MG63 (cell line): ENCODE measurements at places on chromosomes 12 and 14. TPM values are rescaled to one million over a fixed set of nuclear protein-coding genes. Genes with fewer than 3 reads are reported as not detected.
A peak's percentile ranks its signal among the peaks of the same experiment; 100 is the strongest.

DNA sequence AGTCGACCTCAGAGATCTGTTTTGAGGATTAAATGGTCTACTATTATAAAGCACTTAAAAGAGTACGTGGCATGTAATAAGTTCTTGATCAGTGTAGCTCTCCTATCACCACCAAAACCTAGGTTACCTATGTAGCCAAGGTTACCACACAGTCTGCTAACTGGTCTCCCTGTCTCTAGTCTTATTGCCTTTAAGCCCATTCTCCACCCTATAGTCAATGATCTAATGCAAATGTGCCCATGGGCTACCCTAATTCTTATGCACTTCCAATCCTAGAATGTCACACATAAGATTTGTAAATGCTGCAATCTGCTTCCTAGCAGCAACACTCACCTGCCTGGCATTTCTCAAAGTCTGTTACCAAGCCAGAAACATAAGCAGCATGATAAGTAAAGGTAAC is 44.9 kb downstream of the C2CD5 start:
- DNase-seq = no peak

- DNase-seq = no peak
Observed at GRCh38 chr12:6845395-6845794, 4.7 kb downstream of the GNB3 start.

DNA sequence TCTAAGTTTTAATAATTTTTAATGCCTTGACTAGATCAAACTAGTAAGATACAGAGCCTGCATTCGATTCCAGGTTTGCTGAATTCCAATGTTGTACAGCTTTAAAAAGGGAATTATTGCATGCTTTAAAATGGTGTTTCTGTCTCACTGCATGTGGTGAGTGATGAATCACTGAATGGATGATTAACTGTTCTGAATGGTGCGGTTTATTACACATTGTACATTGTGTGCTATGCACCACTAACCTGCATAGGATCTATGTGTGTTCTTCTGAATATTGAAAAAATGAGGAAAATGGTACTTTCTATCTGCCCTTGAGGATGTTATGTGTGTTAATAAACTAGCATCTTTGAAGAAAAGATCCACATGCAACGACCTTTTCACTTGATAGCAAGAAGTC is 231.7 kb downstream of the NRXN3 start:
- DNase-seq = no peak

- no peak for DNase-seq
Observed at GRCh38 chr14:43671716-43672485, 835.2 kb downstream of the FSCB start.

GPRC5A gene
- total RNA-seq = 11.0 and 24.5 TPM in 2 replicates

DNA sequence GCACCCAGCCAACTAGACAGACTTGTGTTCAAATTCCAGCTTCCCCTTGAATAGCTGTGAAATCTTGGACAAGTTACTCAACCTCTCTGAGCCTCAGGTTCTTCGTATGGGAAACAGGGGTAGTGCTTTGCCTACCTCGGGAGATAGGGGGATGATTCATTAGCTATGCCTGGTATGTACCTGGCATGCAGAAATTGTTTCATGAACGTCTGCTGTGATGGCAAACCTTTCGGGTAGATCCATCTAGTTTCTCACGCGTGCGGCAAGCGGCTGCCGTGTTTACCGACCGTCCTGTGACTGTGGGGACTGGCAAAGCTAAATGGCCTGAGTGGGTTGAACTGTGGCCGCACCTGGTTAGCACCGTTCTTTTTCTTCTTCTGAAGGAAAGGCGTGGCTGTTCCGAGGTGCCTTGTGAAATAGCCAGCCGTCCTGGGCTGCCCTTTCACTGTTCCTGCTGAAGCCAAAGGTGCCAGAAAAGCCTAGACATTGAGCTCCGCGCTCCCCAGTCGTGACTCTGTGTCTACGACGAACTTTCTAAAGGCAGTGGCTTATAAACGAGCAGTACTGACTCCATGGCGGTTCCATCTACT is 40.6 kb upstream of the MED13L start:
- DNase-seq = no peak

- no peak for DNase-seq
Observed at GRCh38 chr14:55075628-55076175, 24.3 kb downstream of the MAPK1IP1L start.

HOXC4 gene
- 2.3 and 5.2 TPM in 2 replicates for total RNA-seq

ERP27 gene
- not detected in 2 replicates for total RNA-seq

DNA sequence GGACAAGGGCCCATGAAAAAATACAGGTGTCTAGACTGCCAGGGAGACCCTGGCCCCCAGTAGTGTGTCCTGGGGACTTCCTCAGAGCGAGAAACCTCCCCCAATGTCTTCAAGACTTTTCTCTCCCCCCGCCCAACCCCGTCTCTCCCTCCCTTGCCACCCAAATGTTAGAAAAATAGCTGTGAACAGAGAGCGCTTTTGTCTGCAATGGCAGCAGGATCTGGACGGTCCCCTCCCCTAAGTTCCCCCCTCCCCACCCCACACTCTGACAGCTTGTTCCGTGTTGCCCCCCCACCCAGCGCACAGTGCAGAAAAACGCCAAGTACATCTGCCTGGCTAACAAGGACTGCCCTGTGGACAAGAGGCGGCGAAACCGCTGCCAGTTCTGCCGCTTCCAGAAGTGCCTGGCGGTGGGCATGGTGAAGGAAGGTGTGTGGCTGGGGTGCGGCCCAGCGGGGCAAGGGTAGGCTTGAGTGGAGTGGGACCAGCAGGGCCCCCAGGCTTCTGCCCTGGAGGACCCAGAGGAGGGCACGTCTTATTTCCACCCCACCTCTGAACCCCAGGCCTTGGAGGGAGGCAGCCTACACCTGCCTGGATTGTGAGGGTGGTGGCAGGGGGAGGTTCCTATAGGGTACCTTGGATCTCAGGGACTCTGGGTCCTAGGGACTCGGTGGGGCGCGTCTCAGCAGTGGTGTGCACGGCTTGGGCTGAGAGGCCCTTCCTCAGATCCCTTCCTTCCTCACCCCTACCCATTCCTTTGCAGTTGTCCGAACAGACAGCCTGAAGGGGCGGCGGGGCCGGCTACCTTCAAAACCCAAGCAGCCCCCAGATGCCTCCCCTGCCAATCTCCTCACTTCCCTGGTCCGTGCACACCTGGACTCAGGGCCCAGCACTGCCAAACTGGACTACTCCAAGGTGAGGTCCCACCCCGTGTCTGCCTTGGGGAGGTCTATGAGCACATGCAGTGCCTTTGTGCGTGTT is 4.8 kb downstream of the NR4A1 start:
- no peak for DNase-seq

DNA sequence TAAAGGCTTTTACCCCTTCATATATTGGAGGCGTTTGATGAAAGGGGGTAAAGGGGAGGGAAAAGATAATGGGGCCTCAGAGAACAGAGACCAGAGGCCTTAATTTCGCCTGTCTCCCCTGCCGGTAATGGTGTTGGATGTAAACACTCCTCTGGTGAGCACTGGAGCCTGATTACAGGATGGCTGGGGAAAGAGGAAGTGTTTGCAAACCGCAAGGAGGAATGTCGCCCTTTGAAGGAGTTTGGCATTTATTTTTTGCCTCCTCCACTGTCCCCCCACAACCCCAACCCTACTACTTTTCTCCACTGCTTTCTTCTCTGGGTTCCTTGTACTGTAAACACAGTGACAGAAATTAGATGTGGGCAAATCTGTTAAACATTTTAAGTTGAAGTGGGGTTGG is 211.9 kb upstream of the TBX3 start:
- DNase-seq = no peak

- peak; percentile 39 for DNase-seq
Observed at GRCh38 chr12:105214670-105215375, 21.2 kb downstream of the APPL2 start.

AVPR1A gene
- total RNA-seq = not detected in 2 replicates

DNA sequence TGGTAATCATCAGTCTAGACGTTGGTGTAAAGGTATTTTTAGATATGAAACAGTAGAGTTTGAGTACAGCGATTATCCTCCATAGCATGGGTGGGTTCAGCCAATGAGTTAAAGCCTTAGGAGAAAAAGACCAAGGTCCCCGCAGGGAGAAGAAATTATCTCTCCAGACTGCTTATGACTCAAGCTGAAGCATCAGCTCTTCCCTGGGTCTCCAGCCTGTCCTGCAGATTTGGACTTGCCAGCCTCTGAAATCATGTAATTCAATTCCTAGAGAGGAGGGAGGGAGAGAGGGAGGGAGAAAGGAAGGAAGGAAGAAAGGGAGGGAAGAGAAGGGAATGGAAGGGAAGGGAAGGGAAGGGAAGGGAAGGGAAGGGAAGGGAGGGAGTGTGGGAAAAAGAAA is 12.0 kb upstream of the DTX1 start:
- no peak for DNase-seq

DNA sequence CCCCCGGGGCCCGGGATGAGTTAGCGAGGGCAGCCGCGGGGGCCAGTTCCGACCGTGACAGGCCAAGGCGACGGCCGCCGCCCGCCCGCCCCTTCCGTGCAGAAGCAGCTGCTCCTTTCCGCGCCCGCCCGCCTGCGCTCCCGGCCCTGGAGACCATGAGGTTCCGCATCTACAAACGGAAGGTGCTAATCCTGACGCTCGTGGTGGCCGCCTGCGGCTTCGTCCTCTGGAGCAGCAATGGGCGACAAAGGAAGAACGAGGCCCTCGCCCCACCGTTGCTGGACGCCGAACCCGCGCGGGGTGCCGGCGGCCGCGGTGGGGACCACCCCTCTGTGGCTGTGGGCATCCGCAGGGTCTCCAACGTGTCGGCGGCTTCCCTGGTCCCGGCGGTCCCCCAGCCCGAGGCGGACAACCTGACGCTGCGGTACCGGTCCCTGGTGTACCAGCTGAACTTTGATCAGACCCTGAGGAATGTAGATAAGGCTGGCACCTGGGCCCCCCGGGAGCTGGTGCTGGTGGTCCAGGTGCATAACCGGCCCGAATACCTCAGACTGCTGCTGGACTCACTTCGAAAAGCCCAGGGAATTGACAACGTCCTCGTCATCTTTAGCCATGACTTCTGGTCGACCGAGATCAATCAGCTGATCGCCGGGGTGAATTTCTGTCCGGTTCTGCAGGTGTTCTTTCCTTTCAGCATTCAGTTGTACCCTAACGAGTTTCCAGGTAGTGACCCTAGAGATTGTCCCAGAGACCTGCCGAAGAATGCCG is 699 bp downstream of the MGAT2 start:
- DNase-seq = peak; percentile 68

DNA sequence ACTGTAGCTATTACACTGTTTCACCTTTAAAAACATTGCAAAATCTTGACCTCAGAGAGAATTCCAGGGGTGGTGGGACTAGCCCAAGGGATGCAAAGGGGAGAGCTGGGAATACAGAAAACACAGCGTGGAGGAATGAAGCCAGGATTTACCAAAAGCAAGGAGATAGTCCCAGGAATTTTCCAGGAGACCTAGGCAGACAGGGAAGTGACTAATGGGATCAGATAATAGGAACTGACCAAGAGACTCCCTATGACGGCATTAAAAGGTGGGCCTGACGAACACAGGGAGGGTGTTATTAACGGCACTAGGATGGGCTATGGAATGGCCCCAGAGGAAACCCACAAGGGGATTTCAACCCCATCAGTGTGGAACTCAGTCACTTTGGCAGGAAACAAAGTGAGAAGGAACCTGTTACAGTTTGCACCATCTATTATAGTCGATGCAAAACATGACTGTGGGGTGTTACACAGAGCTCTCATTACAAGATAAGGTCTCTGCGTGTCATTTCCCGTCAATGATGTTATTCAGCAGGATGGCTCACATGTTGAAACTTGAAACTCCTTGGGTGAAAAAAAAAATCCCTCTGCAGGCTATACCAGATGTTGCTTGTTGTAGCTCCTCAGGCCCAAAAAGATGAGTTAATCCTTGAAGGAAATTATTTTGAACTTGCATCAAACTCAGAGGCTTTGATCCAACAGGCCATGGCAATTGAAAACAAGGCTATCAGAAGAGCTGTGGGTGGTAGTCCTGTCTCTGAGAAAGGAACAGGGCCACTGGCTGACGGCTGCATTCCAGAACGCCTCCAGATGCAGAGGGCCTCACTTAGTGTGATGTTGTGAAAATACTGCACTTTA is 58.7 kb downstream of the DRAM1 start:
- DNase-seq = peak; percentile 17

KLRD1 gene
- not detected in 2 replicates for total RNA-seq

DNA sequence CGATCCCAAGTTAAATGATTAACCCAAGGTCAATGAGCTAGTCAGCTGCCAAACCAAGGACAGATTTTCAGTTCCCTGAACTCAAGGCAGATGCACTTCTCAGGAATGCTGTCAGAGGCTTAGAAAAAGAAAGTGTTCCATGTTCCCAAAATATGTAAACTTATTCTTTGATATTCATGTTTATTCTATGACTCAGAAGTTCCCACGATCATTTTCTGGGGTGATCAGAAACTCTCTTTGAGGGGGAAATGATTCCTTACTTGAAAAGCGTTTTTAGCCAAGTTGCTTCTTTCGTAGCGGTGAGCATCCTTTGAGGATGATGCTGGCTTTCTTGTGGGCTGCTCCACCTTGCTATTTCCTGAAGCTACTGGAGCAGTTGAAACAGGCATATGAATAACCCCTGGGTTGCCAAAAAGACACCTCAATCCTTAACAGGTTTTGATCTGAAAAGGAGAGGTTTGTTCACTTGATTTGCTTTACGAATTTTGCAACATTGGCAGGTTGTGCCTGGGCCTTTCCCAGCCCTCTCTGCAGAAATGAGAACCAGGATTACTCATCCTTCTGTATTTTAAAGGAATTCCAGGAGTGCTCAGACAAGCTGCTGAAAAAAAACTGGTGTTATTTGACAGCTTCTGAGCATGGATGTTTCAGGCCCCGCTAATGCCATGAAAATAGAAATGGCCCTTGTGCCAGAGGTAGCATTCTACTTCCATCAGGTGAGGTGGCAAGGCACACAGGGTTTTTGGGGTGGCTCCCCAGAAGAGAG is 121.4 kb upstream of the HIF1A start:
- no peak for DNase-seq

GRCh38 chr14:94933486-94933885 is 163.6 kb upstream of the GSC start:
- DNase-seq = no peak

DNA sequence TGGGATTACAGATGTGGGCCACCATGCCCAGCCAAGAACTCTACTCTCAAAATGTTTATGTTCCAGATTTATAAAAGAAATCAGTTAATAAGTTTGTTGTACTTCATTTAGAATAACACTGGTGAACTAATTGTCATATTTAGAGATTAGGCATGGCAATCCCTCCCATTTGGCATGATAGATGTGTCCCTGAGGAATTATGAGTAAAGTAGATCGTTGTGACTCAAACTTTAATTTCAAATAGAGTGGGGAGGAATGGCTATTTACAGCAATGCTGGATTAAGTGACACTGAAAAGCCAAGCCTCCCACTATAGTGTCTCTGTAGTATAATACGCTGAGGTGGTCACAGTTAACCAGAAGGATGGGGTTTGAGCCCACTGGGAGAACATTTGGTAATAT is 39.3 kb upstream of the RTRAF start:
- DNase-seq = no peak
